Neural crest cell (in vitro differentiated cells): ENCODE measurements at places on chromosomes 16 and 17. TPM values are rescaled to one million over a fixed set of nuclear protein-coding genes. Genes with fewer than 3 reads are reported as not detected.
A peak's percentile ranks its signal among the peaks of the same experiment; 100 is the strongest.

DNA sequence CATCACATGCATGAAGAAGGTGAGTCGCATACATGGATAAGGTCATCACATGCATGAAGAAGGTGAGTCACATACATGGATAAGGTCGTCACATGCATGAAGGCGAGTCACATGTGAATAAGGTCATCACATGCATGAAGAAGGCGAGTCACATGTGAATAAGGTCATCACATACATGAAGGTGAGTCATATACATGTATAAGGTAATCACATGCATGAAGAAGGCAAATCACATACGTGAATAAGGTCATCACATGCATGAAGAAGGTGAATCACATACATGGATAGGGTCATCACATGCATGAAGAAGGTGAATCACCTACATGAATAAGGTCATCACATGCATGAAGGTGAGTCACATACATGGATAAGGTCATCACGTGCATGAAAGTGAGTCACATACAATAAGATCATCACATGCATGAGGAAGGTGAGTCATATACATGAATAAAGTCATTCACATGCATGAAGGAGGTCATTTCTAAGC lies 105.1 kb upstream of the SDK2 start:
- peaks cover 6% of the 10 kb centered on the region for H3K27me3 ChIP-seq
- H3K36me3 ChIP-seq: no peaks in the 10 kb centered on the region
- no peak overlapping the region for H3K4me3 ChIP-seq
- H3K27ac ChIP-seq: no peak overlapping the region

DNA sequence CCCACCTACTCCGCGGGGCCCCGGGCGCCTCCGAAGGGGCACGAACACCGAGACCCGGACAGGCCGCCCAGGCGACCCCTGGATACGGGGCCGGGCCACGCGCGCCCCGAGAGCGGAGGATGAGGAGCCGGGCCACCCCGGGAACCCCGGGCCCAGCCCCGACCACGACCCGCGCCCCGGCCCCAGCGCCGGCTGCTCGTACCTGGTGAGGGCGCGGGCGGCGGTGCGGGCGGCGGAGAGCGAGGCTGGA lies 192 bp downstream of the FASN start:
- no peak overlapping the region for H3K27ac ChIP-seq
- H3K4me3 ChIP-seq: peak overlapping the region; percentile 75
- DNase-seq: no peak
- no peaks in the 10 kb centered on the region for H3K27me3 ChIP-seq

The MNT gene
- 24.7 and 26.9 TPM in 2 replicates for total RNA-seq

The HEATR9 gene
- not detected in 2 replicates for total RNA-seq

GRCh38 chr17:8018436-8018835 lies 16.0 kb downstream of the GUCY2D start:
- peaks cover 34% of the 10 kb centered on the region for H3K27me3 ChIP-seq
- DNase-seq: no peak
- H3K27ac ChIP-seq: no peak overlapping the region
- H3K4me3 ChIP-seq: no peak overlapping the region

DNA sequence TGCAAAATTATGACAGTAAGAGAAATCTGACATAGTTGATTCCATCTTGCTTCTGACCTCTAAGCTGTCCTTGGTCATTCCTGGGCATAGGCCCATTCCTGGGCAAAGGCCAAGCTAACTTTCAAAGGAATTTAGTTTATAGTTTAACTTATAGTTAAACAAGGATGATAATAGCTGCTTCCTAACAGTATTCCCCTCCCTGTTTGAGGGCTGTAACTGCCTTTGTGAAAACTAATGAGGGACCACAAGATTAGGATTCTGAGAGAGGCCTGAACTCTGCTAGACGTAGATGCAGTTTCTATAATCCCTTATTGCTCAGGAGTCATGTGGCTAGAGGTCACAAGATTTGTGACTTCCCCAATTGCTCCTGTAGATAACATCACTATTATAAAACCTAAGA lies 80.2 kb upstream of the ASIC2 start:
- DNase-seq: no peak
- peaks cover 5% of the 10 kb centered on the region for H3K4me1 ChIP-seq
- no peak overlapping the region for H3K27ac ChIP-seq
- H3K4me3 ChIP-seq: no peak overlapping the region

The MSRB1 gene
- total RNA-seq: 29.8 and 30.5 TPM in 2 replicates

DNA sequence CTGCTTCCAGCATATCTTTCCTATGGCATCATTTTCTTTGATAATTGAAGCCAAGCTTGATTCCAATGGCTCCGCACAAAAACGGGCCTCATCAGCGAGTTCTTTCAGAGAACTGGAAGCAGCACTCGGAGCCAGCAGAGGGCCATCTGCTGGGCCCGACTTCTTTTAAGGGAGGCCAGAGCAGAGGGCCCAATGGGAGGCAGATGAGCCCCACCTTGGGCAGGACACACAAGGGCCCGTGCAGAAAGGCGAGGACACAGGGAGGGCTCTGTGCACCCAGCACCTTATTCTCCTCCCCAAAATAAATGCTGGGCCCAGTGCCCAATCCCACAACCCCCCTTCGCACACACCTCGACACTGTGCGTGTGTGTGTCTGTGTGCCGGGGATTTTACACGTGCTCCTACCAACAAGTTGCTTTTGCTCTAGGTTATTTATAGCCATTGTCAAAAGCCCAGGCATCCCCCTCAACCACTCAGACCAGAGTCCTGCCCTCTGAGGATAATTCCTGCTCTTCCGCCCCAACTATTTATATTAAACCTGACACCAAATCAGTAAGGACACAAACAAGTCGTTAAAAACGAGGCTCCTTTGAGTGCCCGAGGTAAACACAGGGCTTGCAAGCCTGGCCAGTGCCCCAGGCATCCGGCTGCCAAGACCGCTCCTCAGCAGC lies 6.8 kb downstream of the AXIN2 start:
- DNase-seq: no peak
- H3K27me3 ChIP-seq: no peaks in the 10 kb centered on the region
- H3K27ac ChIP-seq: no peak overlapping the region

GRCh38 chr16:75614066-75614897 lies 8.8 kb downstream of the ADAT1 start:
- no peak for DNase-seq
- no peaks in the 10 kb centered on the region for H3K4me1 ChIP-seq
- H3K36me3 ChIP-seq: peaks cover 18% of the 10 kb centered on the region
- no peak overlapping the region for H3K27ac ChIP-seq
- H3K4me3 ChIP-seq: no peak overlapping the region
- no peaks in the 10 kb centered on the region for H3K27me3 ChIP-seq

The STX8 gene
- total RNA-seq: 56.6 and 59.9 TPM in 2 replicates

The CACNG5 gene
- not detected in 2 replicates for total RNA-seq

- H3K36me3 ChIP-seq: no peaks in the 10 kb centered on the region
- no peak overlapping the region for H3K4me3 ChIP-seq
- peaks cover 31% of the 10 kb centered on the region for H3K4me1 ChIP-seq
- H3K27ac ChIP-seq: no peak overlapping the region
- no peaks in the 10 kb centered on the region for H3K27me3 ChIP-seq
These were observed 91.8 kb downstream of the YPEL2 start for GRCh38 chr17:59423137-59423724.

- DNase-seq: no peak
- H3K4me3 ChIP-seq: no peak overlapping the region
- no peaks in the 10 kb centered on the region for H3K4me1 ChIP-seq
- H3K36me3 ChIP-seq: no peaks in the 10 kb centered on the region
- H3K27me3 ChIP-seq: peaks cover 13% of the 10 kb centered on the region
These were observed 528.1 kb downstream of the NPIPA7 start for GRCh38 chr16:16907089-16907488.

DNA sequence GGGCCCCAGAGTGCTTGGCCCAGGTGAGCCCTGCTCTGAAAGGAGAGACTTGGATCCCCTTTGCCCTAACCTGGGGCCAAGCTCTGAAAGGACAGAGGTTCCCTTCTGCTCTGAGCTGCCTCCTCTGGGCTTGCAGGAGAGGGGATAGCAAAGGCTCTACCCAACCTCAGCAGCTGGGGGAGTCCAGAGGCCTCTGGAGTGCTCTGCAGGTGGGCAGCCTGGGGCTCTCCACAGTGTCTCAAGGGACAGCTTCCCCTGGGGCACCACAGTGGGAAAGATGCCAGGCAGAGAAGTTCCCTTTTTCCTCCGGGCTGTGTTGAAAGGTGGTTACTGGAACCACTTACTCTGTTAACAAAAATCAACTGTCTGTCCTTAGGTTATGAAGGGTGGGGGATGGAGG lies 48.2 kb upstream of the MGAT5B start:
- no peak overlapping the region for H3K27ac ChIP-seq
- H3K4me1 ChIP-seq: peaks cover 7% of the 10 kb centered on the region
- DNase-seq: no peak
- no peak overlapping the region for H3K4me3 ChIP-seq
- H3K27me3 ChIP-seq: peaks cover 5% of the 10 kb centered on the region

The ADGRG1 gene
- 56.6 and 58.5 TPM in 2 replicates for total RNA-seq

The MYO15B gene
- 23.3 and 23.7 TPM in 2 replicates for total RNA-seq

The UTS2R gene
- total RNA-seq: not detected in 2 replicates

- H3K4me1 ChIP-seq: peaks cover 50% of the 10 kb centered on the region
- H3K4me3 ChIP-seq: peak overlapping the region; percentile 75
- peaks cover 3% of the 10 kb centered on the region for H3K36me3 ChIP-seq
- H3K27me3 ChIP-seq: no peaks in the 10 kb centered on the region
- DNase-seq: no peak
These were observed 3.4 kb upstream of the NAT9 start for GRCh38 chr17:74779501-74779900.

The ABI3 gene
- 0.64 and 1.0 TPM in 2 replicates for total RNA-seq

DNA sequence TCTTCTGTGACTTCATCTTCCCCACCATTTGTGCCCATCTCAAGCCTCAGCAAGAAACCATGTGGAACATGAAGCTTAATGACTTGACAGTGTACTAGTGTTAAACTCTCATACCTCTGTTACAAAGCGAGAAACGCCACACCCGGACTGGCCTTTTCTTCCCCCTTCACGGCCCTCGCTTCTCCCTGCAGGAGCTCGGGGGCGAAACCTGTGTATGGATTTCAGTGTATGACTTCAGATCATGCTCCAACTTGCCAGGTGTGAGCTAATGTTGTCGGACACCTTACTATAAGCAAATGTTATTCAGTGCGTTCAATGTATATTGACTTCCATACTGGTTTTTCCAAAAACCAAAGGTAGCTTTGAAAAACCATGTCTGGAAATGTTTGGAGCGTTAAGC lies 20.1 kb upstream of the SLC5A11 start:
- H3K36me3 ChIP-seq: peaks cover 10% of the 10 kb centered on the region
- no peak overlapping the region for H3K4me3 ChIP-seq
- no peaks in the 10 kb centered on the region for H3K27me3 ChIP-seq

DNA sequence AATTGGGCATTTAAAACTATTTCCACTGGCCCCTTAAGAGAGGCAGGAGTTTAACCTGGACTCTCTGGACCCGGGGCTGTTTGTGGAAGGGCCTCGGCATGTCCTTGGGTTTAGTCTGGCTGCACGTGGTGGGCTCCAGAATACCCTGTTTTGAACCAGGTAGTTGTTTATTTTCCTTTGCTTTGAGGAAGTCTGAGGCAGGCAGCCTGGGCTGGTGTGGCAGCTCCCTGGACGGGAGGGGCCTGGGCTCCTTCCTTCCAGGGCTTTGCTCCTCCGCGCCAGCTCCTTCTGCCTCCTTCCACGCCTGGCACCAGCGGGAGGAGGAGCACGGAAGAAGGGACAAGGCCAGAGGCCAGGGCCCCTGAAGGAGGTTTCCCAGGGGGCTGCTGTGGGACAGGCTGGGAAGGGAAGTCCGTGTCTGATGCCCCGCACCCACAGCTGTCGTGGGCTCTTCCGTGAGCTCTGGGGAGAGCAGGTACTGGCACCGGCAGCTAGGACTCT lies 15.5 kb downstream of the BANP start:
- H3K4me3 ChIP-seq: no peak overlapping the region
- no peaks in the 10 kb centered on the region for H3K27me3 ChIP-seq
- H3K36me3 ChIP-seq: peaks cover 12% of the 10 kb centered on the region

The CTRB2 gene
- not detected in 2 replicates for total RNA-seq
